ENCODE measurements at places on chromosomes 12 and 14.

- H3K36me3 ChIP-seq, result no peaks in the 10 kb centered on the region
- no peak overlapping the region for H3K27ac ChIP-seq
- no peaks in the 10 kb centered on the region for H3K27me3 ChIP-seq
- peaks cover 12% of the 10 kb centered on the region for H3K4me1 ChIP-seq
- no peak for DNase-seq
Observed at GRCh38 chr12:104602406-104602805, 145.7 kb downstream of the CHST11 start.

DNA sequence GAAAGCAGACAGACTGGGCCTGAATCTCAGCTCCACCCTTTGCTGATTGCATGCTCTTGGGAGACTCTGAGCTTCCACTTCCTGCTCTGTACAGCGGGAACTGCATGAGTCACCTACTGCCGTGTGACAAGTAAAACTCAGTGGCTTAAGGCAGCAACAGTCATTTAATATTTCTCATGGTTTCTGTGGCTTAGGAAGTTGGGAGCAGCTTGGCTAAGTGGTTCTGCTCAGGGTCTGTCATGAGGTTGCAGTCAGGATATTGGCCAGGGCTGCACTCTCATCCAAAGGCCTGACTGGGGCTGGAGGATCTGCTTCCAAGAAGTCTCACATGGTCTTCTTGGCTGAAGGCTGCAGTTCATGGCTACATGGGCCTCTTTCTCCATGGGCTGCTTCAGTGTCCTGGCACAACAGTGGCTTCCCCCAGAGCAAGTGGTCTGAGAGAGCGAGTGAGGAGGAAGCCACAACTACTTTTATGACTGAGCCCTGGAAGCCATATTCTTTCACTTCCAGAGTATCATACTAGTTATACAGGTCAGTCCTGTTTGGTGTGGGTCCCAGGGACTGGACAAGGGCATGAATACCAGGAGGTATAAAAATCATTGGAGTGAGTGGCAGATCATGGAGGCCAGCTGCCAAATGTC, 49.7 kb downstream of the FAM222A start:
- no peaks in the 10 kb centered on the region for H3K36me3 ChIP-seq
- H3K27me3 ChIP-seq, result no peaks in the 10 kb centered on the region
- H3K4me3 ChIP-seq, result no peak overlapping the region
- no peaks in the 10 kb centered on the region for H3K4me1 ChIP-seq

GRCh38 chr12:76777765-76778216, 13.9 kb downstream of the ZDHHC17 start:
- no peak overlapping the region for H3K4me3 ChIP-seq
- peaks cover 6% of the 10 kb centered on the region for H3K4me1 ChIP-seq
- H3K27me3 ChIP-seq, result no peaks in the 10 kb centered on the region
- no peaks in the 10 kb centered on the region for H3K36me3 ChIP-seq

- H3K27me3 ChIP-seq, result peaks cover 78% of the 10 kb centered on the region
- no peaks in the 10 kb centered on the region for H3K36me3 ChIP-seq
- no peaks in the 10 kb centered on the region for H3K4me1 ChIP-seq
- no peak overlapping the region for H3K27ac ChIP-seq
Observed at GRCh38 chr12:132313182-132313581, 16.2 kb downstream of the GALNT9 start.

GRCh38 chr14:32494609-32495434, 165.7 kb downstream of the AKAP6 start:
- DNase-seq, result no peak
- peaks cover 7% of the 10 kb centered on the region for H3K36me3 ChIP-seq
- H3K4me3 ChIP-seq, result peak overlapping the region; percentile 31
- H3K4me1 ChIP-seq, result peaks cover 13% of the 10 kb centered on the region
- H3K27me3 ChIP-seq, result no peaks in the 10 kb centered on the region

DNA sequence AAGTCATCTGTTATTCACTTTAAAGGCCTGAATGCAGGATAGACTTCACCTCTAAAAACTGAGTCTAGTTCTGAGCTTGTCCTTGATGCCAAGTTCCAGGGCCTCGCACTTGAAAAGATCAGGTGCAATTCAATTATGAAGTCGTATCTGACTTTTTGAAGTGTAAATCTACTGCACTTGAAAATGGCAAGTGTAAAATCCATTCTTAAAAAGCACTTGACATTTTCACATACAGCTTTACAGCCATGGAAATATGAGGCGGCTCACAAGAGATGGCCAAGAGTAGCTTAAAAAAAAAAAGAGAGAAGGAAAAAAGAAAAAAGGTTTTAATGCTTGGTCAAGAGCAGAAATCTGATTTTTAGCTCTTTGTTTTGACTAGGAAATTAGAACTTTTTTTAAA, 172.5 kb downstream of the GXYLT1 start:
- H3K36me3 ChIP-seq, result no peaks in the 10 kb centered on the region
- no peak overlapping the region for H3K4me3 ChIP-seq
- no peaks in the 10 kb centered on the region for H3K27me3 ChIP-seq

Data from SK-N-SH (cell line).